Stimulated activated CD8-positive, alpha-beta memory T cell treated with anti-CD3 and anti-CD28 coated beads, Interleukin-4, amount 100 ng/mL, for 1 hour (primary cell): ENCODE measurements at places on chromosomes 7 and 10.

GRCh38 chr10:48649349-48649944 lies 35.2 kb upstream of the WDFY4 start:
- DNase-seq, result no peak

- DNase-seq, result no peak
These were observed 165.0 kb downstream of the KMT2E start for GRCh38 chr7:105178928-105179541.

GRCh38 chr7:47503281-47503680 lies 78.6 kb downstream of the TNS3 start:
- no peak for DNase-seq

DNA sequence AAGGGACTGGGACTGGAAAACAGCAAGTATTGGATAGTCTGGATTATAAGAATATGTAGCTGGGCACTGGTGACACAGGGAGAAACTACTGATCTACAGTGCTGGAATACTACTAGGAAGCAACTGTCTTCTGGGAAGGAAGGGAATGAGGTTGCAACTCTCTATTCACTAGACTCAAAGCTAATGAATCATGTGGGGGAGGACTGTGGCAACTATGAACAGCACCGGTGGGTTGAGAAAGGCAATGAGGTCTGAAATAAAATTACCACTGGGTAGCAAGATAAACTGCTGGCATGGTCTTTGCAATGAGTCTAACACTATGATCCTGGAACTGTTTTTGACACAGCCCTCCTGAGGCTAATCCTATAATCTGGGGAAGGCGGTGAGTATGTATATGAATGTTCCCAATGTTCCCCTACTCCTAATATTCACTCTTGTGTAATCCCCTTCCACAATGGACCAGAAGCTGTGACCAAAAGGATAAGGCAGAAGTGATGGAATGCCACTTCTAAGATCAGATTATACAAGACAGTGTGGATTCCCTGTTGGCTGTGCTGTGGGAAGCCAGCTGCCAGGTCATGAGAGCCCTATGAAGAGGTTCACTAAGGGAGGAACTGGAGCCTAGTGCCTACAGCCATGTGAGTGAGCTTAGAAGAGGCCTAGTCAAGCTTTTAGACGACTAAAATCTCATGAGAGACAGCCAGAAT lies 101.3 kb upstream of the DNAJB12 start:
- no peak for DNase-seq

GRCh38 chr10:71307469-71308085 lies 11.5 kb upstream of the SLC29A3 start:
- DNase-seq, result no peak

GRCh38 chr10:92517034-92517655 lies 56.7 kb downstream of the IDE start:
- DNase-seq, result peak; percentile 41

- DNase-seq, result no peak
These were observed 8.5 kb downstream of the RPS24 start for GRCh38 chr10:78042058-78042751.

- no peak for DNase-seq
These were observed 364.3 kb downstream of the PLXNA4 start for GRCh38 chr7:132211971-132212370.

DNA sequence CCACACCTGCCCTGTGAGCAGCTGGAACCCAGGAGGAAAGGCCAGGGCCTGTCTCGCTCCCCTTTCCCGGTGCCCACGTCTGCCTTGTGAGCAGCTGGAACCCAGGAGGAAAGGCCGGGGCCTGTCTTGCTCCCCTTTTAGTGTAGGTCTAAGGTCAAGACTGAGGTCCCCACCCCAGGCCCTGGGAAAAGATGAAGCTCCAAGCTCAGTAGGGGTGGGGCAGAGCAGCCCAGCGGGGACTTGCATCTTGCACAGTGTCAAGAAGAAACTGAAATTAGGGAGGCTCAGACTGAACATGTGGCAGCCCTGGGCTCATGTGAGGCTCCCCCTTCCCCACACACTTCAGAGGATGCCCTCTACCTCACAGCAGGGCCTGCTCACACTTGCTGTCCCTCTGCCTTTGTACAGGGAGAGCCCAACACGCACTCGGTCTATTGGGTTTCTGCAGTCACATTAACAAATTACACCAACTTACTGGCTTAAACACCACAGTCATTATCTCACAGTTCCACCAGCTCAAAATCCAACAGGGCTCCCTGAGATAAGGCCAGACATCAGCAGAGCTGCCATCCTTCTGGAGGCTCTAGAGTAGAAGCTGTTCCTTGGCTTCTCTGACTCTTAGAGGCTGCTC lies 12.4 kb downstream of the POLL start:
- no peak for DNase-seq

DNA sequence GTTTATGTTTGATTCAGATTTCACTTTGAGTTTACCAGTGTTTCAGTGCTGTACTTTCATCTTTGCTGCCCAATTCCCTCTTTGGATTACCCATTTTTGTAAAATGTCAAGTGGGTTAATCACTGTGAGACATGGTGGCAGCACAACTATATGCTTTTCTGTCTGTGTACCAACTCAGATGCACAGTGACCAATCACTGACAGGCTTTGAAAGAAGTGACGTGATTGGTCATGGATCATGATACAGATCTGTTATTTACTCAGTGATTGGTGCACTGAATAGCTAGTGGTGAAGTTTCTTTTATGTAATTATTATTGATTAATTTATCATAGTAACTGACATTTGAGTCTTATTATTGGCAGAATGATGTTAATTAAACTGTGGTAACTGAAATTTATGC lies 126.9 kb downstream of the SDK1 start:
- no peak for DNase-seq

- DNase-seq, result peak; percentile 54
These were observed 77.9 kb downstream of the PCGF5 start for GRCh38 chr10:91298224-91298871.

GRCh38 chr7:131629217-131629882 lies 72.9 kb upstream of the PODXL start:
- no peak for DNase-seq

GRCh38 chr10:86411281-86411841 lies 44.8 kb upstream of the GRID1 start:
- DNase-seq, result no peak

- DNase-seq, result peak; percentile 32
These were observed 61.6 kb downstream of the GRK5 start for GRCh38 chr10:119268871-119269506.

DNA sequence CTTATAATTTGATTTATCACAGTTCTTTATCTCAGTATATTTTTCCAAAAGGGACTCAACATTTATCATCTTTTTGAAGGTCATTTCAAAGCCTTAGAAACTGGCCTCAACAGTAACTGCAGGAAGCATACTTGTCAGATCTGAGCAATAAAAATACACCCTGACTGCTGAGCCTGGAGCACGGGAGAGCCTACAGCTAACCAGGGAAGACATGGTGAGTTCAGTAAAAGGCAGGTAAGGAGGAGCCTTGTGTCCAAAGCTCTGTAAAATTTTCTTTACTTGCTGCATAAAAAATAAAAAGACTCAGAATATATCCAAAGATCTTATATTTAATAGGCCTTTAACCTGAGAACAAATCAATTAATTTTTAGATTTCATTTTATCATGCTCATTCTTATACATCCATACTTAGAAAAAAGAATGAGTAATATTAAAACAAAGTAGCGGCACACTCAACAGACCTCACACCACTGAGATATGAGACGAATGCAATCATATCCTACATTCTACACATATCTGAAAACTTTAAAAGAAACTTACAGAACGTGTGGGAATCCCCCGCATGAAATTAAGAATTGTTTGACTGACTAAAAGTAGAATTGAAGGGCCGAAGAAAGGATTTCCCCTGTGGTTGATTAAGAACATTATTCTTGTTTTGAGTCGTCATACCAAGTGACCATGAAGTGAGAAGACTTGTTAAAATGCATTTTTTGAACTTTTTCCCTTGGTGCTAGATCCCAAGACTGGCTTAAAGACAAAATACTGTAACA lies 296.4 kb upstream of the MKLN1 start:
- DNase-seq, result no peak

GRCh38 chr10:132958883-132959558 lies 16.7 kb upstream of the CFAP46 start:
- no peak for DNase-seq

DNA sequence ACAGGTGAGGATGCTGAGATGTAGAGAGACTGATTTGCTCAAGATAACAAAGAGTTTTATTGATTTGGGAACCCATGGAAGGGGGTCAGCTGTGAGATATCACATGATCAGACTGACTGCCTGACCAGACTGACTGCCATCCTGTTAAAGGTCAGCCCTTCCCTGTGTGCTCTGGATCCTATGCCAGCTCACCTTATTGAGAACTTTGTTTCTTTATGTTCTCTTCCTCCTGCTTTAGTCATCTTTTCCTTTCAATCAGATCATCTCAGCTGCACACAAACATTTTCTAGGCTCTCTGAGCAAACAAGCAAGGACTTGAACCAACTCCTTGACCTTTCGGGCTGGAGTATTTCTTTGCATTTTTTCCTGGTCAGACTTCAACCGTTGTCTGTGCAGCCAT lies 50.0 kb upstream of the MTPN start:
- DNase-seq, result no peak
